Astrocyte of the spinal cord (primary cell): ENCODE measurements at places on chromosomes 7 and 10.

- DNase-seq: no peak
Measured at GRCh38 chr7:25244254-25245033, 16.2 kb upstream of the NPVF start.

GRCh38 chr10:71203124-71203523 is 9.2 kb upstream of the UNC5B start:
- no peak for DNase-seq

DNA sequence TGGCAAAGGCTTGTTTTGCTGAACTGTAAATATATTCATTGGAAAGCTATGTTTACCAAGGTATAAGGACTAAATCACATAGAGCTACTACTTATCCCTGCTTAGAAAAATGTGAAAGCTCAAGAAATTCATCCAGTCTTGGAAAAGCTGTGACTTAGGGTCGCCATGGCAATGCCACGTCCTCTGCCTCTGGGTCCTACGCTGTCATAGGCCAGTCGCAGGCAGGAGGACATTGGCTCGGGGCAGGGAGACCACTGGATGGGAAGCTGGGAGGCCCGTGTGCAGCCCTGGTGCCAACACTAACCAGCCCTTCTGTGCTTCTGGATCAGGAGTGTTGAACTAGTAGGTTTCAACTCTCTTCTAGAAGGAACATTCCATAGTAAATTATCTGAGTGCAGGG is 67.3 kb upstream of the PDZD8 start:
- DNase-seq: no peak

- DNase-seq: no peak
Measured at GRCh38 chr7:158471716-158472115, 115.9 kb downstream of the PTPRN2 start.

- DNase-seq: no peak
Measured at GRCh38 chr10:127892743-127893142, at the start of gene CLRN3. CLRN3 (minus strand) TSS chr10:127892941; CDS start chr10:127892784, 157 bp downstream.

DNA sequence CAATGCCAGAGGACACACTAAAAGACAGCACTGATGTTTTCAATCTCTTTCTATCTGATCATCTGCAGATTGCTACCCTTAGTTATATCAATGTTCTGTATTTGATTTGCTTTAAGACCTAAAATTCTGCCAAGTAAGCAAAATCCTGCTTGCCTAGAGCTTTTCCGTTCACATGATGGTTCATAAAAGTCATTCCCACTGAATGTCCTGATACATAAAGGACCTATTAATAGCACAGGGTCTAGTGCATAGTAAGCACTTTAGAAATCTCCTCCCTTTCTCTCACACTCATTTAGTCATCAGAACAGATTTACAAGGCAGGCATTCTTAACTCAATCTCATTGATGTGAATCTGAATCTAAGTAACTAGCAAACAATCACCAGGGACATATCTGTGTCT is 68.8 kb downstream of the PCGF5 start:
- DNase-seq: no peak

DNA sequence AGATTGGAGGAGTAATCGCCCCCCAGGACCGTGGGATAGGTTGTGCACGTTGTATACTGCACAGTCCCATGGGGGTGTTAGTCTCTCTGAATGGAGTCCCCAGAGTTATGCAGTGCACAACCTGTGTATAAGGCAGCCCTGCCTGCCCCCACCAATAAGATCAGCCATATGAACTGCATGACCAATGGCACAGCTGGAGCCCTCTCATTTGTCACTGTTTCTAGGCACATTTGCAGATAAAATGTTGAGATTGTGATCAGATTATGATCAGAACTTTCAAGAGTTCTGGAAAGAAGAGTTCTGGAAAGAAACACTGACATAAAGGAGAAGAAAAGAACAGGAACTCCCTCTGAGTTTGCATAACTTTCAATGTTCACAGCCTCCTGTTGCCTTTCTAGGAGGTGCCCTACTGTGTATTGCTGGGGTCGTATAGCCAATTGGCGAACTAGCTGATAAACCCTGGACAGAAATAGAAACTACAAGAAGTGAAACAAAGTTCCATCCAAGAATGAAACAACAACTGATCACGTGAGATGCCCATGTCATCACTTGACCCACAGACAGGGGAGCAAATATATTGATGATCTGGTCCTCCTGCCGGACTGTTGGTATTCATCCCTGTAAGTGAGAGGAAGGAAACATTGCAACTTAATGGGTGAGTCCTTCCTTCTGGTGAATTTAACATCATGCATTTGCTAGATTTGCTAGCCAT is 49.6 kb upstream of the TOMM7 start:
- no peak for DNase-seq

- no peak for DNase-seq
Measured at GRCh38 chr10:86003201-86003621, 363.4 kb downstream of the GRID1 start.

GRCh38 chr7:134182078-134182477 is 54.9 kb downstream of the LRGUK start:
- DNase-seq: no peak

- DNase-seq: no peak
Measured at GRCh38 chr7:74006032-74006431, 21.9 kb upstream of the ELN start.

DNA sequence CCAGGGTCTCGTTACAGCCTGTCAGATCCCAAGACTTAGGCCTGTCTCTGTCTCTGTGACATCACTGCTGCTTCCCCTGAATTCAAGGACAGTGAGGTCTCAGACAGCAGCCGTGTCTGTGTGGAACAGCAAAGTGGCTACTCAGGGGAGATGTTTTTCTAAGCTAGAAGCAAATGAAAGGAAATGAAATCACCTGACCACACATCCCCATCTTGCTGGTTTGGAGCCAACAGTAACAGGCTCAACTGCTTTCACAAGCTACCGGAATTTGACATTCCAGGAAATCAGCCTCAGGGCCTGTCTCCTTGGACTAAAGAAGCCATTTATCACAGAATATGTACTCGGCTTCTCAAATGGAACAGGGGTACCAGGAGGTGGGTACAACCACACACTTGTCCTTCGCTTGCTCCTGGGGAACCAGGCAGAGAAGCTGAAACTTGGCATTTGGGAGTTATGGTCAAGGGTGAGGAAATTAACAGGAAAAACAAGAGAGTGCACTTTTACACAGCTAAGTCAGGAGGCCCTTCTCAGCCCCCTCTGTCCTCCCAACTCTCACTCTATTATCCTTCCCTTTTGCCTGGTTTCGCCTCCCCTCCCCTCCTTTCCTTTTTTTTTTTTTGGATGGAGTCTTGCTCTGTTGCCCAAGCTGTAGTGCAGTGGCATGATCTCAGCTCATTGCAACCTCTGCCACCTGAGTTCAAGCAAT is 73.2 kb downstream of the SPDYE5 start:
- DNase-seq: peak; percentile 94

- no peak for DNase-seq
Measured at GRCh38 chr7:45328403-45328981, 170.9 kb downstream of the RAMP3 start.

DNA sequence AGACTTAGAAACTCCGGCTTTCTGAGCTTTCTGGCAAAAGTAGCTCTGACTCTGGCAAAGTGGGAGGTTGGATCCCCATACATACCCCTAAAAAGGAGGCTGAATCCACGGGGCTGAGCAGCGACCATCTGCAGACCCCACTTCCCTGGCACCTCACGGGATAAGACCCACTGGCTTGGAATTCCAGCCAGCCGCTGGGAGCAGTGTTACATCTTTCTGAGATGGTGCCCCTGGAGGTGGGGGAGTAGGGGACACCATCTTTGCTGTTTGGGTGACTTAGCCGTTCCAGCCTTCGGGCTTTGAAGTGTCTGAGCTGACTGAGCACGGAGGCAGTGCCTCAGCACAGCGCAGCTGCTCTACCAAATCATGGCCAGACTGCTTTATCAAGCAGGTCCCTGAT is 45.0 kb upstream of the GRM3 start:
- no peak for DNase-seq

DNA sequence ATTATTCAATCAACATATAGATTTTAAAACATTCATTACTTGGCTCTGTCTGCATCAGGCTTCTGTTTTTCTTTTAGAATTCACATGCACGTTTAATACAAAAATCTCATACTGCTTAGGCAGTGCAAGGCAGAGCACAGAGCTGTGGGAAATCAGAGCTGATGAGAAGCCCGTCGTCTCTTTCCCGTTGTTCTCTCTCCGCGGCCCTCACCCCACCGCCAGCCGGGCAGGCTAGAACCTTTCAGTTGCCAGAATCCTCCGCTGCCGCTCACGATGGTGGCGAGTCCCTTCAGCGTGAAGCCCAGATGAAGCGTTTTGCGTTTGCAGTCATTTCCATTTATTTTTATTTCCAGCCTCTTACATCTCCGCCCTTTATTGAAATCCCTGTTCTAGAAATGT is 648.2 kb downstream of the SDK1 start:
- DNase-seq: no peak

DNA sequence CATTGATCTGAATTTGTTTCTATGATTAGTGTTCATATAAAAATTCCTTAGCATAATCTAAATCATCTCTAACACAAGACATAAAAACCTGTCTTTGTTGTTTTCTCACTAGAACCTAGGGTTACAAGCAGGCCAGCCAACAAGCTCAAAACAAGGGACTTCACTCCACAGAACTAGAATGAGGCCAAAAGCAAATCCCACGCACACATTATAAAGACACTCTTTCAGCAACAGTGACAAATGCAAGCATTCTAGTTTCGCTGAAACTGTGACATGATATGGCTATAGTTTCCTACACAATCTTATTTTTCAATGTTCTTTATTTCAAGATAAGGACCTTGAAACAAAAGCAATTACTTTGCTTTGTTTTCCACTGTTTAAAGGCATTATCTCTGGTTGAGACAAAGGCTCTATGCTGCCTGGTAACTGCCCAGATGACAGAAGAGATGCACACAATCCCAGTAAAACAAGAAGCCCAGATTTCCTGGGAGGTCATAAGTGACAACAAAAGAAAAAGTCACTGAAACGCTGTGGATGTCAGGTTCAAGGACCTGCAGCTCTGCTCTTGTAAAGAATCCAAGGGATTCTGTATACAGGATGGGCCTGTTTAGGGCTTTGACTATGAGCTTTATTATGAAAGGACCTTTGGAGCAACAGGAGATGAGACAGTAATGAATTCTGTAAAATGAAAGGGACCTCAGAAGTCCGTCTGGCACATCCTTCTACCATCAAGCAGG is 105.3 kb downstream of the SORCS1 start:
- no peak for DNase-seq

DNA sequence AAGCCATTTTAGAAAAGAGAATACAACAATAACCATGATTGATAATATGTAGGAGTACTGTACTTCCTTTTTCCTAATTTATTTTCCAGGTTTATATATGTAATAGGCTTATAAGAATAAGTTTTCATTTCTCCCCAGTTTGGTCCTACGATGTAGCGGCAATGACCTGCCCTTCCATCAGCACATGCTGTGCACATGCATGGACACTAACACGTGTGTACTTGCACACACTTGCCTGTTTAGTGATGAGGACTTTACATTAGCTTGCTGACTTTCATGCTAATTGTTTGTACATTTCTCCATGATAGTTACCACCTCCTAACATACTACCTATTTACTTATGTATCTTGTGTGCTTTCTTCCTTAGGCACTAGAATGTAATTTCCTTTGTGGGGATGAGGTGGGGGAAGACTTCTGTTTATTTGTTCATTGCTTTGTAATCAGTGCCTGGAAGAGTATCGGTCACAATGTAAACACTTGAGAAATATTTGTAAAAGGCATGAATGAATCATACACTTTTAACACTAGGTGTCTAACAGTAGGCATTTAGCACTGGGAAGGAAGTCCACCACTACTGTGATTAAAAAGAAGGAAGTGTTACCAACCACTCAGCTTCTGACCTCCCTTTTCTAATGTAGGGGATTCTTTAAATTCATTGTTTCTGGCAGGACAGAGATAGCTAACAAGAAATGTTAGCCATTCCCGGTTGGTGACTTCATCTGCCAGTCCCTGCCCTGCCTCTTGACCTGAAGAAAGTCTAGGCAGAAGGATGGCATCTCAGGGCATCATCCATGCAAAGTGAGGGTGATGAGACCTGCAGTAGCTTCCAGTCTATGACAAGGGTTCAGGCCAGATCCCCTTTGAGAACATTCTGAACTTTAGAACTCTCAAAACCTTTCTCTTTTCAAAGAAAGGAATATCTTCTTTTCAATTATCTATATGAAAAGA is 120.2 kb upstream of the RAB18 start:
- peak; percentile 5 for DNase-seq

GRCh38 chr7:151038951-151039849 is 9.1 kb upstream of the ASIC3 start:
- peak; percentile 89 for DNase-seq

DNA sequence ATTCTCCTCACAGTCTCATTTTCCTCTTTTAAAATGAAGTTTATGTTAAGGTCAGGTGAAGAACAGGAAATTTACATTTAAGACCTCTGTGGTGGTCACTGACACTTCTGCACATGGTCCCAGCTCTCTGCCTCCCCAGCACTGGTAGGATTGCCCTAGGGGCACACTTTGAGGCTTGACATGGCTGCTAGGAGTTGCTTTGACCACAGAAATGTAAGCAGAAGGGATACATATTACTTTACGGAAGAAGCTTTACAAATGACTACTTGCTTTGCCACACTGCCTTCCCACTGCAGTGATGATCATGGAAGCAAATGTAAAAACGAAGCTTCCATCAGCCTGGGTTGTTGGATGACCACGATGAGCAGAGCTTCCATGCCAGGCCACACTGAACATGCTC is 53.1 kb upstream of the RSU1 start:
- no peak for DNase-seq

DNA sequence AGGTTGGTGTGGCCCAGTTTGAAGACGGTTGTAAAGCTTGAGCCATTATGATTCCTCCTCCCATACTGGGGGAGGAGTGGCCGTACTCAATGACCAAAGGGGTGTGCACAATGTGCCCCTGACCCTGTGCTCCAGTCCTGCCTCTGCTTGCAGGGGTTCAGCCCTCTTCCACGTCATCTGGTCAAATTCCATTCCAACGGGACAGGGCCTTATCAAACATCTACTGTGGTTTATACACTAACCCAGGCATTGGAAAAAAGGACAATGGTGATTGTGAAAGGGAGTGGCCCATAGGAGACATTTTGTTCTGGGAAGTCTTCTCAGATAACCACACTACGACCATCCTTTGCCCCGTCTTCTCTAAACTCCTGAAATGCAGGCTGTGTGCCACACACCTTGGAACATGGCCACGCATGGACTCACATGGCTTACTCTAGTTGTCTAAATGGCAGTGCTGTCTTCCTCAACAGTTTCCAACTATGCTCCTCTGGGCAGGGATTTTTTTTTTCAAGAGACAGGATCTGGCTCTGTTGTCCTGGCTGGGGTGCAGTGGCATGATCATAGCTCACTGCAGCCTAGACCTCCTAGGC is 103.0 kb downstream of the JCAD start:
- no peak for DNase-seq
